Hypothalamus (tissue), 51 donors: ENCODE measurements at places on chromosomes 2 and 18.

DNA sequence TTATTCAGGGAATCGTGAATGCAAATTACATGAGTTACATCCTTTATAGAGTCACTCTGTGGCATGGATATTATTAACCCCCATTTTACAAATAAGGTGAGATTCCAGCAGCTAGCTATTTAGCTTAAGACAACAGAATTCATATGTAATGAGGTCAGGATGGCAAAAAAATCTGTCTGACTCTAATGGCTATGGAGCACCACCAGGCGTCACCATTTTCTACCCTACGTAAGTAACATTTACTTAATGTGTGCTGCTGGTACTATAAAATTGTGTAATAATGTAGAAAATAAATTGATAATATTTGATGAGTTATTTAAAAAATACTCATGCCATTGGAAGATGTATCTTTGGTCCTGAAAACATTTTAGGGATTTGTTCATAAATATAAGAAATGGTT, 2040.1 kb upstream of the LRRTM1 start:
- DNase-seq: no peak

DNA sequence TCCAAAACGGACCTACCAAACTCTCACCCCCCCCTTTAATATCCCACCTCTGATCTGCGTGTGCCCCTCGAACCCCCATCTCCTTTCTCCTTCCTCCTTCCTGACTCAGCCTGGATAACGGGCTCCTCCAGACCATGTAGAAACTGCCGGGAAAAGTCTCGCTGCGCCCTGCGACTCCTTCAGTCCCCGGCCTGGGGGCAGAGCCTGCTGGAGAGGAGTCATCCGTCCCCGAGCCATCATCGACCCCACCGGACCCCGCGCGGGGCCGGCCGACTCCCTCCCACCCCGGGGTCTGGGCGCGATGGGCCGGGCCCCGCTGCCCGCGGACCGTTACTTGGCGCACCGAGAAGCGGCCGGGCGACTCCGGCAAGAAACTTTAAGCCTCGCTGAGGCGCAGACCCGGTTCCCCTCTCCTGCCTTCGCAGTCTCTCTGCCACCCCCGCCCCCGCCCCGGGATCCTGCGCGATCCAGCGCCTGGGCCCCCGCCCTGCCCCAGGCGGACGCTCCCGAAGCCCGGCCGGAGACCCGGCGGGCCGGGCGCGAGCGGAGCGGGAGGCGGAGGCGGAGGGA, 3.4 kb downstream of the ZEB2 start:
- no peak for DNase-seq

DNA sequence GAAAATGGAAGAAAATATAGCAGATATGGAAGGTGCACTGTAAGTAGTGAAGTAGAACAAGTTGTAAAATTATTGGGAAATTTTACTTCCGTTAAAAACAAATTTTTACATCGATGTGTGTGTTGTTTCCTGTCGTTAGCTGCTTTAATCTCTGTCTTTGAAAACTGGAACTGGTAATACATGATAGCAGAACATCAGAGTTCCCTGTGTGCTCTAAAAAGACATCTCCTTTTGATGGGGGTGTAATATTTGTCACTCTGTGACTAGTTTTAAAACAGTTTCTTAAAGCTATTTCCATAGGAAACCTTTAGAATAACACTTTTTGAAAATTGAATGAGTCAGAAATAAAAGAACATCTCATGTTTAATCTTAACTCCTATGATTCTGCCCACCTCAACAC, 43.5 kb downstream of the COX7A2L start:
- no peak for DNase-seq

DNA sequence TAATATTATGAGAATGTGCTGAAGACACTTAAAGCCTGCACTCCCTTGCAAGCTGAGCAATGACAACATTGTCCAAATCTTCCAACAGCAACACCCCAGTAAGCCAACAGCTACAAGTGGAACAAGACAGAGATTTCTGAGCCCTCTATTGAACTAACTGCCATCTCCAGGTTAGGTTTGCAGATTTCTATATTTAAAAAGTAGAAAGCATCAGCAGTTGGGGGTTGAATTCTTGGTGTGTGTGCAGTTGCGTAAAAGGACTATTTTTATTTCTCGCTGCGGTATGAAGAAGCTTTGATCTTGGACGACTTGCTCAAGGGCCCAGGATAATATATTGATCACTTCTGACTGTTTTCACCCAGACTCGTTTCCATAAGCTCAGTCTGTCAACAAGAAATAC, 106.2 kb upstream of the ZFP36L2 start:
- DNase-seq: no peak

DNA sequence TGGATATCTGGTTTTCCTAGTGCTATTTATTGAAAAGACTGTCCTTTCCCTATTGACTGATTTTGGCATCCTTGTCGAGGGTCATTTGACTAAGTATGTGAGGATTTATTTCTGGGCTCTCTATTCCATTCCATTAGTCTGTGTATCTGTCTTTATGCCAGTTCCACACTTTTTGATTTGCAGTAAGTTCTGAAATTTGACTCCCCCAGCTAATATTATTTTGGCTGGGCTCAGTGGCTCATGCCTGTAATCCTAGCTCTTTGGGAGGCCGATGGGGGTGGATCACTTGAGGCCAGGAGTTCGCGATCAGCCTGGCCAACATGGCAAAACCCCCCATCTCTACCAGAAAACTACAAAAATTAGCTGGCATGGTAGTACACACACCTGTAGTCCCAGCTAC, 46.8 kb upstream of the GAREM2 start:
- DNase-seq: no peak

GRCh38 chr2:186751790-186752189, 57.9 kb downstream of the FAM171B start:
- DNase-seq: no peak

DNA sequence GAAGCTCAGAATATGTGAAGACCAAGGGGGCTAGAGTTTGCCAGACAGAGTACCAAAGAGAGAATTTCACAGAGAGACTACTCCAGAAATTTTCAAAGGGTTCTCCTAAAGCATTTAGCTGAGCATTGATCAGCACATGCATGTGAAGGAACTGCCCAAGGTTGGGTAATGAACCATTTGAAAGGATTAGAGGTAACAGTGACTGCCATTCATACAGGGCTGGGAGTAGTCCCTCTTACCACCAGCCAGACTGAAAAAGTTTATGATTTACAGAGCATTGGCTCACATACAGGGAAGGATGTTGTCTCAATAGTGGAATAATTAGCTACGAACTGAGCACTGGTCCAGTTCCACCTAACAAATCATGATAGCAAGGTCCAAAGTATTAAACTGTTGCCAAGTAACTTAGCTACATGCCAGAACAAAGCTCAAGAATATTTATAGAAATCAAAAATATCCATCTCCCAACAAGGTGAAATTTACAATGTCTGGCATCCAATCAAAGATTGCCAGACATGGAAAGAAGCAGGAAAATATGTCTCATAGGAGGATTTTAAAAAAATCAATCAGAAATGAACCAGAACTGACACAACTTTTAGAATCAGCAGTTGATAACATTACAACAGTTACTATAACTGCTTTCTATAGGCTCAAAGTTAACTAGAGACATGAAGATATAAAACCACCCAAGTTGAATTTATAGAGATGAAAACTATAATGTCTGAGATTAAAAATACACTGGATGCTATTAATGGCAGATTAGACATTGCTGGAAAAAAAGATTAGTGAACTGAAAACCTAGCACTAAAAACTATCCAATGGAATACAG, 25.7 kb upstream of the RNF103 start:
- DNase-seq: no peak

DNA sequence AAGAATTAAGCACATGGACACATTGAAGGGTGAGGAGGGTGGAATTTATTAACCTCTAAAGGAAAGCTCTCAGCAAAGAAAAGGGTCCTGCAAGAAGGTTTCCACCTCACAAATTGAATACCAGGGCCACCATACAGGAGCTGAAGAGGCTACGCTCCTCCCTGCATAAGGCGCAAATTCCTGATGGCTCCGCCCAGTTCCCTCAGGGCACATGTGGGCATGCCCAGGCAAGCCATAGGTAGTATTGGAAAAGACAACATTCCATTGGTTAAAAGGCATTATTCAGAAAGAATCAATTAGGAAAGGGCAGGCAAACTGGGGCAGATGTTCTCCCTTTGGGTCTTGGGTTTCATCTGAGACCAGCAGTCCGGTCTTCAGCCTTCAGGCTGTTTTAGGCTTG, 161.2 kb downstream of the PTPRM start:
- DNase-seq: no peak

DNA sequence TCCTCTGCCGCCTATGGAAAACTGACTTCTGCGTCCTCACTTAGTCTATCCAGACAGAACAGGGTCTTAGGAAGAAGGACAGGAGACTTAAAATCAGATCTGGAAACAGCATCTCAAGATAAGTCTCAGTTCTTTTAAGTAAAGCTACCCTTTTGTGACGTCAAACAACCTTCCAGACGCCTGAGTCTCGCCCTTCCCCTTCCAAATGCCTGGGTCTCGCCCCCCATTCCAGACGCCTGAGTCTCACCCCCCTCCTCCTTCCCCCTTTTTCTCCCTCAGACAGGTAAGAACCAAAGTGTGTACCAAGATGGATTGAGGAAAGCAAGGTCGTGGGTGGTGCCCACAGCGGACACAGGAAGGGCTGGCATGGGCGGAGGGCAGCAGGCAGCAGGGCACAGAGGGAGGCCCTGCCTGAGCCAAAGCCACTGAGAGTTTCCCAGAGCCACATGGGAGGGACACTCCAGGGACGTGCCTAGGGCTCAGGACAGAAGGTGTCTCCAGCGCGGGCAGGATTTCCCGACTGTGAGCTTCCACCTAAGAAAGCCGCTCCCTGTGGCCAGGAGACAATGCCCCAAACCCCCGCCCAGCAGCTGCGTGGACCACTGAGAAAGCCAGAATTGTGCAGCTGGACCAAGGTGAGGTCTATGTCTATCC, 51.3 kb downstream of the ANKMY1 start:
- DNase-seq: no peak

GRCh38 chr2:12397854-12398253, 318.9 kb upstream of the TRIB2 start:
- no peak for DNase-seq

DNA sequence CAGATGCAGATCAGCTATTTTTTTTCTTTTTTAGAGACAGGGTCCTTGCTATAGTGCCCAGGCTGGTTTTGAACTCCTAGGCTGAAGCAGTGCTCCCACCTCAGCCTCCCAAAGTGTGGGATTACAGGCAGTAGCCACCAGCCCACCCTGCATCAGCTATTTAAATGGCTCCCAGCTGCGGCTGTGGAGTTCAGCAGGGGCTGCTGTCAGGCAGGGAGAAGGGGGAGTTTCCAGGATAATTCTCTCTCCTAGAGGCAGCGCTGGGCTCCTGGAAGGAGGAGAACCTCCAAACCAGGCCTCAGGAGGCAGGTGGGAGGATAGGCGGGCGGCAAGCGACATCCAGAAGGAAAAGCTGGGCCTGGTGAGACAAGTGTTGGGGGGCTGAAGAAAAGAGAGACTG, 65.7 kb downstream of the ACTR2 start:
- no peak for DNase-seq

GRCh38 chr18:56580026-56580425, 58.4 kb downstream of the TXNL1 start:
- DNase-seq: no peak

GRCh38 chr2:198662905-198663304, 794.8 kb downstream of the SATB2 start:
- no peak for DNase-seq

- DNase-seq: no peak
These were observed 177.9 kb downstream of the NRP2 start for GRCh38 chr2:205860181-205860580.

GRCh38 chr18:44848644-44849335, 168.1 kb downstream of the SETBP1 start:
- no peak for DNase-seq

- no peak for DNase-seq
These were observed 29.4 kb downstream of the NLRC4 start for GRCh38 chr2:32235315-32235714.

- no peak for DNase-seq
These were observed 147.0 kb downstream of the PPP1R1C start for GRCh38 chr2:182132605-182133004.

GRCh38 chr2:160701822-160702221, 208.2 kb upstream of the RBMS1 start:
- DNase-seq: no peak

- no peak for DNase-seq
These were observed 88.2 kb downstream of the LRATD1 start for GRCh38 chr2:14720739-14721138.

- no peak for DNase-seq
These were observed 56.2 kb downstream of the DDX1 start for GRCh38 chr2:15647622-15648590.

GRCh38 chr2:179569831-179570233, 291.6 kb downstream of the ZNF385B start:
- DNase-seq: no peak

DNA sequence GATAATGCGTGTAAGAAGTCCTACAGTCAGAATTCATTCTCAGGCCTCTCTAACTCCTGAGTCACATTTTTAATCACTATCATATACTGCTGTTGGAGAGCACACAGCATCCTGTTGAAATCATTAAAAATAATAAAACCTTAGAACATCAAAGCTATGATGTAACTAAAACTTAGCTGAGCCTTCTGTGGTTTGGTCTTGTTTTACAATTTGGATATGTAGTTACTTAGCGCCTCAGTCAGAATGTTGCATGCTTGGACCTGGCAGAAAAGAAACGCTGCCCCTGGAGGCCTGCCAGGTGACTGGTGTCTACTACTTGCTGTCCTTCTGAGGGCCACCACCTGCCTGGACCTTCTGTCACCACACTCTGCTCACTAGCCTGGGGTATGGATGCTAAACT, 261.1 kb upstream of the RASGRP3 start:
- DNase-seq: no peak

GRCh38 chr2:231241755-231242507, 43.5 kb downstream of the ARMC9 start:
- no peak for DNase-seq

- DNase-seq: peak; percentile 44
These were observed 1.6 kb downstream of the ST8SIA3 start for GRCh38 chr18:57353940-57354461.

- DNase-seq: no peak
These were observed 6.3 kb downstream of the MTERF4 start for GRCh38 chr2:241095594-241096290.

DNA sequence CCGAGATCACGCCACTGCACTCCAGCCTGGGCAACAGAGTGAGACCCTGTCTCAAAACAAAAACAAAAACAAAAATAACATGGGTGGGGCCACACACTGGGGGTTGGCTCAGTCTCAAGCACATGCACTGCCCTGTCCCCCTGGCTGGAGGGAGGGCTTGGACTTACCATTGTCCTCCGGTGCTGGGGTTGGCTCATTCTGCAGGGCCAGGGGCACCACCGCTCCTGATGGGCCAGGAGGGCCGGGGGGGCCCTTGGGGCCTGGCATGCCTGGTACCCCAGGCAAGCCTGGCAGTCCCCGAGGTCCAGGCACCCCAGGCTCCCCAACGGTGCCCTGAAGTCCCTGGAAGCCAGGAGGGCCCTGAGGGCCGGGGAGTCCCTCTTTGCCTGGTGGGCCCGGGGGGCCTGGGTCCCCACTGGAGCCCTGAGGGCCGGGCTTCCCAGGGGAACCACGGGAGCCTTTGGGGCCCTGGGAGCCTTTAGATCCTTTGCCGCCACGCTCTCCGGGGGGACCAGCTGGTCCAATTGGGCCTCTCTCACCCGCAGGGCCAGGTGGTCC, 66.8 kb upstream of the THOC1 start:
- DNase-seq: no peak

GRCh38 chr18:72612894-72613533, 68.9 kb upstream of the CBLN2 start:
- no peak for DNase-seq
